Fibroblast of lung (primary cell): ENCODE measurements at places on chromosomes 13 and 19.

DNA sequence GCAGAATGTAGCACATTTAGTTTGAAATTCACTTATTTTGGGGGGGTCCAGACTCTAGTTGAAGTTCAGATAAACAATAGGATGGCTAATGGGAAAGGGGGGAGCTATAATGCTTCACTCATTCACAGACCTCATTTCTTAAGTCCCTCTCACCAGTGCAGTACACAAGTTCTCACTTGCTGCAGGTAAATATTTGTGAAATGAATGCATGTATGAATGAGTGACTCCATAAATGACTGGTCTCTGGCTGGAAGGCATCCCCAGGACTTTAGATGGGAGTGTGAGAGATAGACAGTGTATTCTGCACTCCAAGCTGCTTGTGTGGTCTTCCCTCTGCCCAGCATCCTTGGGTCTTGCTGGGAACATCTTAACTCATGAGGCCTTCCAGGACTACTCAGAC, 169.2 kb downstream of the ZIC5 start:
- DNase-seq, result no peak

- no peak for DNase-seq
Observed at GRCh38 chr19:37973666-37974065, 66.7 kb downstream of the SIPA1L3 start.

GRCh38 chr19:45187421-45188100, 9.0 kb downstream of the BLOC1S3 start:
- no peak for DNase-seq

- DNase-seq, result no peak
Observed at GRCh38 chr19:9352505-9352904, 10.3 kb upstream of the ZNF177 start.
